ENCODE measurements at places on chromosomes 3 and 15.

GRCh38 chr15:74343797-74344127 lies 23.7 kb downstream of the CYP11A1 start:
- DNase-seq = no peak

DNA sequence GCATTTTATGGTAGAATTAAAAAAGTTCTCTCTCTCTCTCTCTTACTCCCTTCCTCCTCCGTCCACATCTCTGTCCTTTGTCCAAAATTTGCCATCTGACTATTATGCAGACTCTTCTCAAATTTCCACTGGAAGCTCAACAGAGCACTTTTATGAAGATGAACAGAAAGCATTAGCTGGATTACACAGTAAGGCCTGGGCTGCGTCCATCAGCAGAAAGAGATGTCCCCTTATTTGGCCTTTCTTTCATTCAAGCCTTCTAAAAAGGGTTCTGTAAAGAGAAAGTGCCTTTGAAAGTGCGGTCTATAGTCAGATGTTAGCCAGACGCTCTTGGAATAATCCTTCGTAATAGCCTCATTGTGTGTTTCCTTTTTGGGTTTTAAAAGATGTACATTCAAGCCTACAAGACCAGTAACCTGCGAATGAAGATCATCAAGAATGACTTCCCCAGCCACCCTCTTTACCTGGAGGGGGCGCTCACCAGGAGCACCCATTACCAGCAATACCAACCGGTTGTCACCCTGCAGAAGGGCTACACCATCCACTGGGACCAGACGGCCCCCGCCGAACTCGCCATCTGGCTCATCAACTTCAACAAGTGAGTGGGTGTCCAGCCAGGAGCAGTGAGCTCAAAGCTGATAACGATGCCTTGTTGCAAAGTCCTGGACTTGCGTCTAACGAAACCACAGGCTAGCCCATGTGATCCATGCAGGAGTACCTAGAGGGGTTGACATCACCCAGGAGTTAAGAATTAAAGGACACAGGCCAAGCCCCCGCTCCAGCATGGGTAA lies 53.1 kb downstream of the MESD start:
- no peak for DNase-seq

DNA sequence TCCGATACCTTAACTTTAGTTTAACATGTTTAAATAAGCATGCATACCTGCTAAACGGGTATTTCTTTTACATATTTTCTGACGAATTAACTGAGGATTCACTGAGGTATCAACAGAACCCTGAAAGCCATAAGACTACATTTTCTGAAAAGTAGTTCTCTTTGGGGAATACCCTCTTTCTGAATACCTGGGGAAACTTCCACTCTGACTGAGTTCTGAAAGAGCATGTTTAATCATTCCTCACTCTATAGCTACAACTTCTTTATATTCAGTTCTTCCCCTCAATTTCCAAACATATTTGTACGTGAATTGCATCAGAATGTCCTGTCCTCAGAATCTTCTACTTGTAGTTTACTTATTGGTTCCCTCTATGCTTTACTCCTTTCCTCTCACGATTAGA lies 403.0 kb downstream of the ROBO1 start:
- DNase-seq = no peak

DNA sequence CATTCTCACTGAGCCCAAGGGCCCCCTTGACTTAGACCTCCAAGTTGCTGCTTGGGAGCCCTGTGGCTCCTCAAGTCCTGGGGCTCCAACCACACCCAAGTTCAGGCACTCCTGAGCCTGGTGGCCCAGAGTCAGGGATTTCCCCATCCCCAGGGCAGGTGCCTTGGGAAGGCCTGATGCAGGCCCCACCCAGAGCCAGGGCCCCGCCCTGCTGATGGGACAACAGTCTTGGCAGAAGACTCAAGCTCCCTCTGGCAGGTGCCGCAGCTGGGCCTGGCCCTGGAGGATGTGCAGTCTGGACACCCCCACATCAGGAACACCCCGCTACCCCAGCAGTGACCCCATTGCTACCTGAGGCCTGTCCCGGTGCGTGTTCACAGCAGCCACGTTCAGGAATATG lies 17.7 kb upstream of the SHISA5 start:
- DNase-seq = no peak

DNA sequence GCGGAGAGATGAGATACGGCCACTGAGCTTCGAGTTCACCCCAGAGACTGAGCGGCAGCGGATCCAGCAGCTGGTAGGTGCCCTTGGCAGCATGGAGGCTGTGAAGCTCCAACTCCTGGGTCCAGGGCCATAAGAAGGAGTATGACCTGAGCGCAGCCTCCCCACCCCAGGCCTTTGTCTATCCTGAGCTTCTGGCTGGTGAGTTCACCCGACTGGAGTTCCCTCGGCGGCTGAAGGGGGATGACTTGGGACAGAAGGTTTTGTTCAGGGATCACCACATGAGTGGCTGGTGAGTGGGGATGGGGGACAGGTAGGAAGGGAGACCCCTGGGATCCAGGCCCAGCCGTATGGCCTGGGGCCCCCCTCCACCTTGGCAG lies 2.6 kb downstream of the PPM1M start:
- no peak for DNase-seq

DNA sequence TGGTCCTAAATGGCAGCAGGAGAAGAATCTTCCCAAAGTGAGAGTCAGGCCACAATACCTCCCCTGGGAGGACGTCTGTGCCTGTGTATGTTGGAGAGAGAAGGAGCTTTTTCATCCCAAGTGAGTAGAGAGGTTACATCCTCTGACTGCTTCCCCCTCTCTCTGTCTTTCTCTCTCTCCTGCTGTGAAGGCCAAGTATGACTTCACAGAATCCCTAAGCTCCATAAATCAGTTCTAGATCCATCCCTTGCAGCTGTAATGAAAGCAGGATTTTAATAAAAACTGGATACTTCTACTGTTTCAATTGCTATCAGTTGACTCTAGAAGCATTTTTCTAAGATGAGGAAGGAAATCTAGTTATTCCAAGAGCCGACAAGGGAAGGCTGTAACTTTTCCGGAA lies 389.1 kb upstream of the PROK2 start:
- no peak for DNase-seq

- DNase-seq = peak; percentile 24
Measured at GRCh38 chr3:73385568-73385967, 239.2 kb downstream of the PDZRN3 start.

- no peak for DNase-seq
Measured at GRCh38 chr3:55471522-55472280, 15.4 kb downstream of the WNT5A start.

DNA sequence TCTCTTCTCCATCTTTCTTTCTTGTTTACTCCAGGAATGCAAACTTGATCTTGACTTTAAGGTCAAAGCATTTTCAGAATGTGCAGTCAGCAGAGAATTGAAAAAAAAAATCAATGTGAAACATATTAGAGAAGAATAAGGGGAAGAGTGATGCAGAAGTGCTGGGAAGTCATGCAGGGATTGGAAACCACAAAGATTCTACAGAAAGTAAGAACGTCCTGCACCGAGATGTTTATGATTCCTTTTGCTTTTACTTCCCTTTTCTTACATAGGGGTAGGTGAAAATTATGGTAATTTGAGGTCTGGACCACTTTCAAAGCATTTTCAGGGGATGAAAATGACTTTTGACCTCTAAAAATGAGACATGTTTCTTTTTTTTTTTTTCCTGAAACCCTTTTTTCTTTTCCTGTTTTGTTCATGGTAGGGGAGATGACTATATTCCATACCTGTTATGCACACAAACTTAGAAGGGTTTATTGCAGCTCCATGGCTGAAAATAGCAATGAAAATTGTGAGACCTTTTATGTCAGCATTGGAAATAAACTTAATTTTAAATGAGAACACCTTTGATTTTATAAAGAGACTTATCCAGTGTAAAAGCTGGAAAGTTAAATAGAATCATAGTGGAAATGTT lies 623.5 kb upstream of the TBL1XR1 start:
- no peak for DNase-seq

- no peak for DNase-seq
Measured at GRCh38 chr3:106347350-106347749, 478.5 kb upstream of the CBLB start.

- DNase-seq = no peak
Measured at GRCh38 chr3:36920884-36921567, 23.8 kb downstream of the TRANK1 start.

GRCh38 chr3:23219552-23219951 lies 16.4 kb downstream of the UBE2E2 start:
- DNase-seq = no peak

- no peak for DNase-seq
Measured at GRCh38 chr3:36219398-36219797, 160.9 kb upstream of the STAC start.

GRCh38 chr3:129257609-129258008 lies 8.2 kb downstream of the COPG1 start:
- no peak for DNase-seq

DNA sequence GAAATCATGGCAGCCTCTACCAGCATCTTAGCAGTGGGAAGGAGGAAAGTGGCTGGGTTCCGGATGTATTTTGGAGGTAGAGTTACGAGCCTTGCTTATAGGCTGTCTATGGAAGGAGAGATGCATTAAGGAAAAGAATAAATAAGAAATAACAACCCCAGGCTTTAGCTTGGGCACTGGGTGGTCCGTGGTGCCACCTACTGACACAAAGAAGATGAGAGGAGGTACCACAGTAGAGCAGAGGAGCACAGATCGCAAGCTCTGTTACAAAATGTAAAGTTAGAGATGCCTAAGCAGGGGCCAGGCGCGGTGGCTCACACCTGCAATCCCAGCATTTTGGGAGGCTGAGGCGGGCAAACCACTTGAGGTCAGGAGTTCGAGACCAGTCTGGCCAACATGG lies 74.8 kb downstream of the TMEM39A start:
- DNase-seq = no peak

GRCh38 chr3:22101811-22102210 lies 350.8 kb upstream of the ZNF385D start:
- DNase-seq = no peak

- DNase-seq = no peak
Measured at GRCh38 chr3:157042226-157042625, 117.7 kb downstream of the CCNL1 start.

DNA sequence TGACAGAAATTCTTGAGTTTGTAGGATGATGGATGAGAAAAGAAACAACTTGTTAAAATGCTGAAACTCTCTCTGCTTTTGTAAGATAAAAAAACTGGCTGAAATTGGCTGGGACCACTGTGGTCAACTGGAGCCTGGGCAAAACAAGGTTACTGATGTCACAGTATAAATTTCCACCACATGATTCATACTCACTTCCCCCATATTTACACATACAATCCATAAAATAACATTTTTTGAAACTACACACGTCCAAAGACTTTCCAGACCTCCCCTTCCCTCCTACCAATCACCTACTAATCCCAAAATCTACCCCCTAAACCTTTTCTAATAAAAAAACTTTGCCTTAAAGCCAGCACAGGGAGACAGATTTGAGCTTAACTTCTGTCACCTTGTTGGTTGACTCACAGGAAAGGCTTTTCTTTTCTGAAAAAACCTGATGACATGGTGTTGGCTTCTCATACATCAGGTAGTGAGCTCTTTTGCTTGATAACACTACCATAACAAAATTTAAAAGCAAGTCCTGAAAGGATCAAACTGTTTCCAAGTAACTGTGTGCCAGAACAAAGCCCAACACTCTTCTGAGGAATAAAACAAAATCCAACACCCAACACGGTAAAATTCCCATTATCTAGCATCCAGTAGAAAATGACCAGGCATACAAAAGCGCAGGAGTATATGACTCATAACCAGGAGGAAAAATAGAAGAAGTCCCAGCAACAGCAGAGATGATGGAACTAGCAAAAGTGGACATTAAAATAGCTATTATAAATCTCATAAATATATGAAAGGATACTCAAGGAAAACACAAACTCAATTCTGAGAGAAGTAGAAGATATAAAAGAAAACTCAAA lies 87.3 kb upstream of the SNRK start:
- no peak for DNase-seq

DNA sequence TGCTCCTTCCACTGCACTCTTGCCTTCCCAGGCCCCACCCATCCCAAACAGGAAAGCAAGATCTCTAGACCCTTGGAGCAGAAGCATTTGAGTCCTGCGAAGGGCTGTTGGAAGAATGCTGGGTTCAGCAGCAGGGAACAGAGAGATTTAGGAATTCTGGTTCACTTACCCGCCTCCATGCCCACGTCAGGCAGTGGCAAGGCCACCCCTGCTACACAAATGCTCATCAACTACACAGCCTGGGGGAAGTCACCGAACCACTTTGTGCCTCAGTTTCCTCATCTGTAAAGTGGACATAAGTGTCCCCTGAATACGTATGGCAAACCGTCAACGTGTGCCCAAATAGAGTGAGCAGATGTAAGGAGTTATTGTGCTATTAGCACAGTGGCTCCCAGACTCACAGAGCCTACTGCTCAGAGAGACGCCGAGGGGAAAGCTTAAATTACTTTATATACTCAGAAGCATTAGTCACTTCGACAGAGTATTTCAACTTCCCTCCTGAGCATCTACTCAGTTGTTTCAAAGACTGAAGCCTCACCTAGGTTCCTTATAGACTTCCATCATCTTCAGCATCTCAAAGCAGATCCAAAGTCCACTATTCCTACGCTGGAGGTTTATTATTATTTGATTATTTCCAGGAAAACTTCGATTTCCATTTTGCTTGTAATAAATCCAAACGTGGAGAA lies 905 bp downstream of the HOMER2 start:
- peak; percentile 27 for DNase-seq

GRCh38 chr15:68278345-68278594 lies 725 bp downstream of the FEM1B start:
- peak; percentile 64 for DNase-seq

DNA sequence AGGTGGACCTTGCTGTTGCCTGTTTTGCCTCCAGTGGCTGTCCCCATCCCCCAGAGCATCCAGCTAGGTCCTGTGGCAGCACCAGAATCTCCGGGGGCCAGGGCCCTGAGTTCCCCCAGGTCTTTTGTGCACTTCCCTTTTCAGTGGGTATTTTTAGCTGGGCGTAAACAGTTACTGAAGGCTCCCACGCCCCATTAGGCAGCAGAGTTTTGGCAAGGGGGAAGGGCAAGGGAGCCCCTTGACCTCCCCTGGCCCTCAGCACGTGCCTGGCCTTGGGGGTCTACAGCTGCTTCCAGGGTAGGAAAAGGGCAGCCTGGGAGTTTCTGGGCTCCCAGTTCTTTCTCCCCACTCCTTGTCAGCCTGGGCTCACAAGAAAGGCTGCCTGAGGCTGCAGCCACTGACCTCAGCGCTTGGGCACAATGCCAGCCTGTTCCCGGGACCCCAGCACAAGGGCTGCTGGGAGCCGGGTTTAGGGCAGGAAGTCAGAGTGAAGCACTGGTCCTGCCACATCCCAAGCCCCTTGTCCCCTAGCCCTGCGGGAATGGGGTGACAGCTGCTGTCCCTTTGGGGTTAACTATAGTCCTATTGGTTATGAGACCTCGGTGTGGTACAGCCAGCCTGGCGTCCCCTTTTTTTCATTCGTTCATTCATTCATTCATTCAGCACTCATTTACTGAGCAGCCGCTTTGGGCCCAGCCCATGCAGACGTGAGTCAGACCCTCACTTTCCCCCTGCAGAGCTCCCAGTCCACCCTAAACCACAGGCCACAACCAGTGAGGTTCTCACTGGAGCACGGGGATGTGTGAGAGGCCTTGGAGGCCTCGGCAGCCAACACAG lies 8.4 kb downstream of the CSK start:
- DNase-seq = peak; percentile 53

GRCh38 chr3:107269136-107269535 lies 108.1 kb upstream of the CCDC54 start:
- DNase-seq = no peak

- no peak for DNase-seq
Measured at GRCh38 chr3:12557473-12558100, 700 bp downstream of the MKRN2 start.
